Esophagus squamous epithelium (tissue), 5 donors: ENCODE measurements at places on chromosomes 4 and X.

- DNase-seq = no peak
Measured at GRCh38 chr4:94650134-94650495, 107.6 kb upstream of the BMPR1B start.

DNA sequence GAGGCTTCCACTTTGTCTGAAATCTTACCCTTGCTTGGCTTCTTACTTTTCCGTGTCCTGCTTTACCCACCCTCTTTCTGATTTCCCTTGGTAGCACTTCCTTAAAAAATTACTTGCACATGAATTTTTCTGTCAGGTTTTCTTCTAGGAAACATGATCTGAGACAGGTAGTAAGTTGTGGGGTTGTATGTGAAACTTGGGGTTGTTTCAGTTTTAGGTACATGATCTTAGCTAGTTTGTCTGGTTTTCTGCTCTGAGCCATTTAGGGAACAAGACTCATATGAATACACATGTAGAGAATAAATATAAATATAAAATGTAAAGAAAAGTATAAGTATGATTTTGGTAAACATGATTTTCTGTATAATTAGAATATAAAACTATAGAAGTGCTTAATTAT, 17.4 kb upstream of the ARMCX2 start:
- DNase-seq = no peak

DNA sequence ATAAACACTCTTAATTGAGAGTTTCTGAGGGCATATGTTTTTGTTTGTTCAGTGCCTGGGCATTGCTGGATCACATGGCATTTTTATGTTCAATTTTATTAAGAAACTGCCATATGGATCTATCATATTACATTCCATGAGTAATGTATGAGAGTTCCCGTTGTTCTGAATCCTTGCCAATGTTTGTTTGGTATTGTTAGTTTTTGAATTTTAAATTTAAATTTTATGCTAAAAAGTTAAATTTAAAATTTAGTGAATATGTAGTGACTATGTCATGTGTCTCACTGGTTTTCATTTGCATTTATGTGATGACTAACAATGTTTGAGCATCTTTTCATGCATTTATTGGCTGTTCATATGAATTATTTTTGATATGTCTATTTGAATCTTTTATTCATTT, 54.8 kb upstream of the GEMIN8 start:
- no peak for DNase-seq

DNA sequence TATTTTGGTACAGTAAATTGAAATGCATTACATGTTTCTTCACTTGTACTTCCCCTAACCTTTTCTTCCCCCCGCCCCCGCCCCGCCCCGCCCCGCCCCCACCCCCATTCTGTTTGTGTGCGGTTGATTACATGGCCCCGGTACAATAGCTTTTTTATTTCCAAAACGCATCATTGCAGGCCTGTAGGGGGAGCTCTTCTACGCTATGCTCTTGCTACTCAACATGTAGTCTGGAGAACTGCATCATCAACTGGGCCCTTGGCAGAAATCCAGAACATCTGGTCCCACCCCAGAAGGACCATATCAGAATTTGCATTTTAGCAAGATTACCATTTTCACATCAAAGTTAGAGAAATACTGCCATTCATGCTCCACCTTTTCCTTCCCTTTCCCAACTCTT, 333.3 kb upstream of the DDX53 start:
- DNase-seq = no peak

- DNase-seq = no peak
Measured at GRCh38 chr4:74370912-74371311, 6.0 kb downstream of the EREG start.

- DNase-seq = no peak
Measured at GRCh38 chr4:10171055-10171454, 54.5 kb upstream of the WDR1 start.

DNA sequence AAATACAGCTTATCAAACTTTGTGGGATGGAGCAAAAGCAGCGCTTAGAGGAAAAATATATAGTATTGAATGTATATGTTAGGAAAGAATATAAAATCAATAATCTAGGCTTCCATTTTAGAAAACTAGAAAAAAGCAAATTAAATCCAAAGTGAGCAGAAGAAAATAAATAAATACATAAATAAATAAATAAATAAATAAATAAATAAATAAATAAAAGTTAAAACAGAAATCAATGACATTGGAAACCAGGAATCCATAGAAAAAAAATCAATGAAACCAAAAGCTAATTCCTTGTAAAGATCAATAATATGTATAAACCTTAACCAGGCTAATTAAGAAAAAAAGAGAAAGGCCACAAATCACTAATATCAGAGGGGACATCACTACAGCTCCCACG, 141.8 kb upstream of the C1QTNF7 start:
- DNase-seq = no peak

- no peak for DNase-seq
Measured at GRCh38 chr4:89757154-89757719, 79.7 kb downstream of the SNCA start.

DNA sequence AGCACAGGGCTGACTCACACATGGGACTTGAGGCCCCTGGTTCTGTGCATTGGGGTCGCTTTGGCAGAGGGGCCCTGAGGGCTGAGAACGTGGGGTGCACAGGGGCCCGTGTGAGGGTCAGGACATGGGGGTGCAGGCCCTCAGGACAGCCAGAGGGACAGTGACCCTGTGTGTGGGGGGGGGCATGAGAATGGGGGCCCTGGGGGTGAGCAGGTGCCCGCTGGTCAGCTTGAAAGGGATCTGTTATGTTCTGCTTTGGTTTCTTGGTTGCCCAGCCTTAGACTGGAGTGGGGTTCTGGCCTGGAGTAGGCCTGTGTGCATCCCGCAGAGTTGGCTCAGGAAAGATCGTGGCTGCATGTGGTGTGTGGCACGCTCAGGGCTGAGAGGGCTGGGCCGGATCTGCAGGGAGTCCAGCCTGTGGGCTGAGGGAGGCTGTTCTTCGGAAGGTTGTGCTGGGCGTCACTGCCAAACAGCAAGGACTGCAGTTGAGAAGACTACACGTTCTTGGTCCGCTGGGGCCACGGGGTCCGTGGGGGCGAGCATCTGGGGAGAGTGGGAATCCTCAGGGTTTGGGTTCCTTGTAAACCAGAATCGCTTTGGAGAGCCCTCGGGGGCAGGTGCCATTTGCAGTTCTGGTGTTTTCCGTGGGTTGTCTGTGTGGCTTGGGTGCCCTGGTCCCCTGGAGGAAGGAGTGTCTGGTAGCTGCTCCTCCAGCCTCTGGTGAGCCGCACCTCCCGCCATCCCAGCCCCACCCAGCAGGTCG, 15.2 kb upstream of the UVSSA start:
- DNase-seq = no peak

DNA sequence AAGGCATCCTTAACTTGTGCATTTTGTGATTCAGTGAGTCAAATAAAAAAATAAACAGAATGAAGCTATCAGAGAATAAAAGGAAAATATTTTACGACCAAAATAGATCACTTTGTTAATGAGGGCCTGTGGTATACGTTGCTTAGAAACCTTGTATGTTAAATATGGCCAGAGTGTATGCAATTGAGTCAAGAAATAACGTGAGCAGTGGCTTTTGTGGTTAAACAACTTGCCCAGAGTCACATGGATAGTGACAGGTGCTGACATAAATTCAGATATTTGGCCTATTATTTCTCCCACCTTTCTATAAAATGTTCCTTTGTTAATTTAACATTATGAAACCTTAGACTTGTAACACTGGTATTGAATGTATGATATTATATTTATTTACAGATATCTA, 393.4 kb downstream of the PABPC4L start:
- DNase-seq = no peak

DNA sequence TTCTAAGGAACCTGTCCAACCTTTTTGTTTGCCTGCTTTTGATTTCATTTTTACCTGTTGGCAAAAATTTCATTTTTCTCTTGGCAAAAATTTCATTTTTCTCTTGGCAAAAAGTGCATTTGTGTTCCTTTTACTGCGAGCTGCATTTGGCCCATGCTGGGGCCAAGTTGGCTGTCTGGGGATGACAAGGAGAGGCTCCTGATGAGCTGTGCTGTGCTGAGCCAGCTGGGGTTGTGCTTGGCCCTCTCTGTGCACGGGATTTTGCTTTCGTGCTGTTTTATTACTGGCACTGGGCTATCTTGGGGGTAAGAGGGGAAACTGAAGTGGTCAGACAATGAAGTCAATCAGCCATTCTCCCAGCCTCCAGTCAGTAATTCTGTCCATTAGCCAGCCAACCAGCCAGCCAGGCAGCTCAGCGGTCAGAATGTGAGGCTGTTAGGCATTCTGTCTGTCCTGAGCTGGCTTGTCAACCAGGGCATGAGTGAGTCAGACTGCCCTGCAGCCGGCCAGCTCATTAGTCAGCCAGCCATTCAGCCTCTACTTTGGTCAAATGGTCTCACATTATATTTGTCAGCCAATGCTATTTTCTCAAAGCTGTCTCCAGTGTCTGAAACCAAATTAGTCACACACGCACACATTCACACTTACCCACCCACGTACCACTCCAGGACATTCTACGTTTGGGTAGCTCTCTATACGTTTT, 56.9 kb upstream of the PRPS1 start:
- no peak for DNase-seq

DNA sequence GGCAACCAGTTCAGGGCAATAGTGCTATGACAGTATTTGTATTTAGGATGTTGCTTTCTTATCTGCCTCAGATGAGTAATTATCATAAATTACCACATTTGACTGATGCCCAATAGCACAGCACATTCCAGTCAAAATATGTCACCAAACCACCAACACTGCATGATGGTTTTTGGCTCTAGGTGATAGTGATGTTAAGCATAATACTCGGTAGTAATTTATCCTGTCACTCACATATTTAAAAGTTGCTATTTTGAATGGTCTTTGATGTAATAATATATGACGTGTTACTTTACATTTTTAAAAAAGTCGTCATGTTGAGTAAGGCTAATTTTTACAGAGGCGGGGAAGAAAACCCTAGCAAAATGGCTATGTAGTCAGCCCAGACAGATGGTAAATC, 42.5 kb downstream of the UNC5C start:
- DNase-seq = no peak

DNA sequence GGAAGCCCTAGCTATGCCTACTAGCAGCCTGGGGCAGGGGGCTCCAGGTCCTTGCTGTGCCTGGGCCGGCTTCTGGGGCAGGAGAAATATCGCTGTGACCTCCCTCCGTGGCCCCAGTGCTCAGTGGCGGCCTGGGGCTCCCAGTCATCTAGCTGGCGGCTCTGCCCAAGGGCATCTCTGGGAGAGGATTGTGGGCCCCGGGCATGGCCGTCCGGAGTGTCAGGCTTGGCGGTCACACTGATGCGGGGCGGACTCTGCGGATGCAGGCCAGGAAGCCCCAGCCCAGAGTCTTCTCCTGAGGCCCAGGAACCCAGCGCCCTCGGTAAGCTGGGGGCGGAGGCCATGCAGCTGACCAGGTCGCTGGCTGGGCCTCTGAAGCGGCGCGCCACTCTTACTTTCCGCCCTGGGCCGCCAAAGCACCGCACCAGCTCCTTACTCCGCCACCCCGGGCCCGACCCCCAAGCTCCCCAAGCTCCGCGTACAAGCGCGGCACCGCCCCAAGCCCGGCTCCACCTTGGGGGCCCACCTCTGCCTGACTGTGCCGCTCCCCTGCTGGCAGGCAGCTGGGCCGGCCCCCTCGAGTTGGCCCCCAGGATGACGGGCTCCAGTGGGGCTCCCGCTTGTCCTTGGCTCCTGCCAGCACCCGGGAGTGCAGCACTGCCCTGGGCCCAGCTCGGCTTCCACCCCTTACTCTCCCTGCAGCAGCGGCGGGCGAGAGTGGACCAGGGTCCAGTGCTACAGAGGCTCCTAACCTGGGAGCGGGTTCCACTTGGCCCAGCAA, 720.0 kb downstream of the PCDH18 start:
- DNase-seq = no peak

DNA sequence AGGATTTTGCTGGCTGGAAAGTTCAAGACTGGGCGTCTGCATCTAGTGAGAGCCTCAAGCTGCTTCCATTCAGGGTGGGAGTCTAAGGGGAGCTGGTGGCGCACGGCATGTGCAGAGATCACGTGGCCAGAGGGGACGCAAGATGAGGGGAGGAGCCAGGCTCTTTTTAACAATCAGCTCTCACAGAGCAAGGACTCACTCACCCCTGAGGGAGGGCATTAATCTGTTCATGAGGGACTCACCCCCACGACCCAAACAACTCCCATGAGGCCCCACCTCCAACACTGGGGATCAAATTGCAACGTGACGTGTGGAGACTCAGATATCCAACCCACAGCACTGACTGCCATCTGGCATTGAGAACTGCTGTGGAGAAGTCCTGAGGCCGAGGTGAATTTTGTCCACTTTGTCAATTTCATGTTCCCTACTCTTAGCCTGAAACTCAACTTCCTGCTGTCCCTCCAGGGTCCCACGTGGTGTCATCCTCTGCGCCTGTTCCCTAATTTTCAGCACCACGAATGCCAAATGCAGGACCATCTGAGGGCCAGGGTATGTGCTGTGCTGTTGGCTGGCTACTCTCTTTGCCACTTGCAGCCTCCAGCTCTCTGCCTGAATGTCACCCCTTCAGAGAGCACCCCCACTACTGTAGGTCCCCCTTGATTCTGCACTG, 5.6 kb downstream of the ZFP92 start:
- no peak for DNase-seq

DNA sequence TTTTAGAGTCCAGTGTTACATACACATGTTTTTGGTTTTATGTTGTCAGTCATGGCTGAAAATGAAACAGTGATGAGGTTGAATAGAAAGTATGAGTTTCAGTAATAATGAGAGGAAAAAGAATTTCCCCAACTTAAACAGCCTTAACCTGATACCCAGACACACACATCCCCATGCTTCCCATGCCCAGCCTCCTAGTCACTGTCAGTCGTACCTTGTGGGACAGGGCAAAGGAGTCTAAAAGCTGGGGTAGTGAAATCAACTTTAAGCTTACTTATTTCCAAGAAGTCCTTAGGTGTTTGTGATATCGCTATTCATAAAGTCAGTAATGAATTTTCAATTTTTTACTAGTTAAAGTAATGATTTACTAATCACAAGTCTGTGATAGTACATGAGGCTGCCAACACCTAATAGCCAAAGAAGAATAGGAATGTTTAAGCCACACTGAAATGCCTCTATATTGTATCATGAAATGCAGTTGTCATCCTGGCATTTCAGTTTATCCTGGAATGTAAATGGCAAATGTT, 24.3 kb upstream of the GPR34 start:
- DNase-seq = no peak

DNA sequence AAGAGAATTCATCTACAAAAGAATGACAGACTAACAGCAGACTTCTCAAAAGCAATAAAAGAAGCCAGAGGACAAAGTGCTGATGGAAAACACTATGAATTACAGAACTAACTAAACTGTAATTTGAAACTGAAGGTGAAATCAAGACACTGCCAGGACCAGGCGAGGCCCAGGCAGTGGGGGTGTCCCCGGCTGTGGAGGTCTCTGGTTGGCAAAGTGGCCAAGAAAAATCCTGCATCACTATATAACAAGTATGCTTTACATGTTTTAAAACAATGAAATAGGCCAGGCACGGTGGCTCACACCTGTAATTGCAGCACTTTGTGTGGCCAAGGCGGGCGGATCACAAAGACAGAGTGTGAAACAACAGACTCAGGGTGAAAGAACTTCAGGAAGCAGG, 32.9 kb downstream of the CHM start:
- no peak for DNase-seq

- DNase-seq = no peak
Measured at GRCh38 chrX:19846995-19847790, 40.2 kb downstream of the SH3KBP1 start.
